ENCODE measurements at places on chromosomes 2 and 18.

DNA sequence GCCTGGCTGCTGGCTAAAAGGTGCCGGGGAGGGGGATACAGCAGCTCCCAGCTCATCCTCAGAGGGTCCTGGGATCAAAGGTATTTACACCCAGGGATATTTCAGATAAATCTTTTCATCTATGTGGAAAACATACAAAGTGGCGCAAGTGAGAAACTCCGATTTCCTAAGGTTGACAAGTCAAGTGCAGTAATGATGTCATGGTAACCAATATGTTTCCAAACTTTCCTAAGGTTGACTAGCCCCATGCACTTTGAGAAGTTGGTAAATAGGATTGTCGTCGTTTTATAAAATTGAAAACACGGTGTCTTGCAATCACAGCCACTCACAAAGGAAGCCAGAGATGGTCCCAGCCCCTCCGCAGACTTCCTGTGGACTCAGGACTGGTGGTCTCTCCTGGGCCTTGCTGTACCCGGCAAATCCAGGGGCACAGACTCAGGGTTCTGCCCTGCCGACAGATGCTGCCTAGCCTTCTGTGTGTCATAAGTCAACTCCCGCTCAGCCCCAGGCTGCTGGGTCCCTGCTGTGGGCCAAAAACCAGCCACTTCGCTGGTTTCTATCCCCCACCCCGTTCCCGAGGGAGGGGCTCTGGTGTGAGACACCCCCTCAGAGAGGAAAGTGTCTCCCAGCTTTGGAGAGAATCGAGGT is 111.2 kb upstream of the PPP1CB start:
- DNase-seq, result no peak

DNA sequence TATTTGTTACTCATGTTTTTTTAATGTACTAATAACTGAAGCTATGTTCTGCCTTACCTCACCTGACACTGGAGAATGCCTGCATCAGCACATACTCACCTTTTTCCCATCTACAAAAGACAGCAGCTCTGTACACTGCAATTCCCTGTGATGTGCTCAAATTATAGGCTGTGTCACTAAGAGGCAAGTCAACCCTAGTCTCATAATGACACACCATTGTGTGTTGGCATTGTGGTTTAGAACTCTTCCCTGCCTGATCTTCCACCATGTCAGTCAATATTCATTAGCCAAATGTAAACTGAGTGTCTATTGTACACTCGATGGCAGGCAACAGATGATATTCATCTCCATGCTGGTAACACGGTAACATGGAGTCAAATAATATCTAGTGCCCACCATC is 332.1 kb upstream of the TCF4 start:
- DNase-seq, result no peak

- no peak for DNase-seq
These were observed 34.7 kb downstream of the SPOPL start for GRCh38 chr2:138536302-138536701.

DNA sequence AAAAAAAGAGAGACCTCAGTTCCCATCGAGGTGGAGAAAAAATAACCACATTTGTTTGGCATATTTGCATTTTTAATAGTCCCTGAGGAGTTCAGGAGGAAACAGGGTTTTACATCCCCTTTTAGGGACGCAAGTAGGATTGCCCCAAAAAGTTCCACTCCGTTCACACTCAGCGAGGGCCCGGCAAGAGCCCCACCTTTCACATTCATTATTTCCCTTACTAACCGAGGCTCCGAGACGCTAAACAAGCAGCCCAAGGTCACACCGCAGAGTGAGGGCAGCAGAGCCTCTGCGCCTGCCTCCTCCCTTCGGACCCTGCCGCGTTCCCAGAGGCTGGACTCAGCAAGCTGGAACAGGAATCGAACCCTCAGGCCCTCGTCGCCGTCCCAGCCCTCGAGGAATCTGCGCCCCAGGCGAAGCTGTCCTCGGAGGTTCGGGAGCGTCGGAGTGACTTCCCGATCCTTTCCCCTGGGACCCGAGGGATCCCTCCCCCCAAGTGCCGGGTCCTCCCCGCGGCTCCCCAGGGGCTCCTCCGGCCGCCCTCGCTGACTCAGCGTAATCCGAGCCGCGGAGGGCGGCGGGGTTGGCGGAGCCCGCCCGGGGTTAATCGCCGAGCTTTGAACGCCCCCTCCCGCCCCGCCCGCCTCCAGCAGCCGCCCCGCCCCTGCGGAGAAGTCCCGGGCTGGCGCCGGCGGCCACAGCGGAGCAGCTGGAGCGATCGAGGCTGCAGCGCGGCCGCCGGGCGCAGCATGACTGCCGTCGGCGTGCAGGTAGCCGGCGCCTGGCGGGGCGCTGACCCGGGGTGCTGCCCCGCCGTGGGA is at the start of gene TMEM37:
TMEM37 (plus strand) TSS at position 700 of the 821 bp plus-strand sequence; CDS start at position 750, 50 bp downstream.
- no peak for DNase-seq

- no peak for DNase-seq
These were observed 505.9 kb downstream of the EIPR1 start for GRCh38 chr2:2871480-2872308.

DNA sequence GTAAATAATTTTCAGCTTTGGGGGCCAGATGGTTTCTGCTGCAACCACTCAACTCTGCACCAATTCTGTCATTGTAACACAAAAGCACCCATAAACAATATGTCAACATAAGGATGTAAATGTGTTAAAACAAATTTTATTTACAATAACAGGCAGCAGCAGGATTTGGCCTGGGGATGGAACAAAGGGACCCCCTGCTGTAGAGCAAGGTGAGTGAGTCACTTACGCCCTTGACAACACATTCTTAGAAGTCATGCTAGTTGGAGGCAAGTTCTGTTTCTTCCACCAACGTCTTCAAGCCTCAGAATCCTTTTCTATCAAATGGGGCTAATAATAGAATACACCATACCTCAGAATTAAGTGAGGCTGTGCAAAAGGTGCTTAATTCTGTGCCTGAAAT is 610.2 kb upstream of the SYT4 start:
- DNase-seq, result no peak

- DNase-seq, result no peak
These were observed 476.3 kb upstream of the VWC2L start for GRCh38 chr2:213934560-213934959.

- no peak for DNase-seq
These were observed 260.4 kb downstream of the LPIN1 start for GRCh38 chr2:12006850-12007249.

- no peak for DNase-seq
These were observed 49.6 kb upstream of the KLF7 start for GRCh38 chr2:207215308-207215707.

GRCh38 chr2:120579916-120580685 is 155.6 kb upstream of the GLI2 start:
- DNase-seq, result no peak

- DNase-seq, result no peak
These were observed 103.6 kb downstream of the KYNU start for GRCh38 chr2:142981069-142981378.

DNA sequence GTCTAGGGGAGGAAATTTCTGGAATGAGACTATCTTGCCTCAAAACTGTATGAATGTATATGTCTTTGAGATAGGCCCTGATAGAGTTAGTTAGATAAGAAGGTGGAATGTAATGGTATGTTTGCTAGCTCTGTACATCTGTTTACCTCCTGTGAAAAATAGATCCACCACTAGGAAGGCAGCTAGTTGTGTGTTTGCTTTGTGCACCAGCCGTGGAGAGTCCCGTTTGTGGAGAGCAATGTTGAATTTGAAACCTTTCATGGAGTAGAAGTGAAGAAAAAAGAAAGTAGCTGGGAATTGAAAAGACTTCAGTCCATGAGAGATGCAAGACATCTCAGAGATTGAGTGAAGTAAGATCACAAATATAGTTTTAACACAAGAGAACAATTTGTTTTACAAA is 25.4 kb downstream of the ASXL3 start:
- DNase-seq, result no peak

GRCh38 chr2:191912764-191913163 is 65.9 kb upstream of the CAVIN2 start:
- DNase-seq, result no peak

DNA sequence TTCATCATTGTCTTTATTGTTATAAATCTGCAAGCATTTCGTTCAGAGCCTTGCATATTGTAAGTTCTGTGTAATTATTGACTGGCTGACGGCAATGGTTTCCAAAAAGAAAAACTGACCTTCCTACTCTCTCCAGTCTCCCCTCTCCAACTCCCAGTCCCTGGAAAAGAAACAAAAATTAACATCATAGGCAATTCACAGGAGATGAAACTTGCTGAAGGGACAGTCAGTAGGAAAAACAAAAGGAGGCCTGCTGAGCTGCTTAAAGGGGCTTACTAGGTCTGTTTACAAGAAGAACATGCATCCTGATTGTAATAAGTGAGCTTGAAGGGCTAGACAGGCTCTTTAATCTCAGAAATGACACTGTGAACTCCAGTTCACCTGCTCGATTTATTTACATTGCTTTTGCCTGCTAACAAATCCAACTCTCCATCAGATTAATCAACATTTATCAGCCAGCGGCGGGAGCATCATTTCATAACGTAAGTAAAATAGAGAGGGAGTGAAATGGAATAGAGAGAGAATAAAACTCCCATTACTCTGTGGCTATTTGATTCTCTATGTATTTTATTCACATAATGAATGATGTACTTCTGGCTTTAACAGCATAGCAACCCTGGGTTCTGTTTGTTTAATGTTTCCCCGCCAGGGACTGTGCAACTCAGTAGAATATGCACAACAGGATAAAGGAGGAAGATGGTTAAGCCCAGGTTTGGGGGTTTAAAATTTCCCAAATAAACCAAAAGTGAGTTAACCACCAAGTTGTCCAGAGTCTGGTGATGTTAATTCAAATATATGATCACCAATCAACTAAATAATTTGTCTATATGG is 256.7 kb upstream of the SETBP1 start:
- DNase-seq, result no peak

DNA sequence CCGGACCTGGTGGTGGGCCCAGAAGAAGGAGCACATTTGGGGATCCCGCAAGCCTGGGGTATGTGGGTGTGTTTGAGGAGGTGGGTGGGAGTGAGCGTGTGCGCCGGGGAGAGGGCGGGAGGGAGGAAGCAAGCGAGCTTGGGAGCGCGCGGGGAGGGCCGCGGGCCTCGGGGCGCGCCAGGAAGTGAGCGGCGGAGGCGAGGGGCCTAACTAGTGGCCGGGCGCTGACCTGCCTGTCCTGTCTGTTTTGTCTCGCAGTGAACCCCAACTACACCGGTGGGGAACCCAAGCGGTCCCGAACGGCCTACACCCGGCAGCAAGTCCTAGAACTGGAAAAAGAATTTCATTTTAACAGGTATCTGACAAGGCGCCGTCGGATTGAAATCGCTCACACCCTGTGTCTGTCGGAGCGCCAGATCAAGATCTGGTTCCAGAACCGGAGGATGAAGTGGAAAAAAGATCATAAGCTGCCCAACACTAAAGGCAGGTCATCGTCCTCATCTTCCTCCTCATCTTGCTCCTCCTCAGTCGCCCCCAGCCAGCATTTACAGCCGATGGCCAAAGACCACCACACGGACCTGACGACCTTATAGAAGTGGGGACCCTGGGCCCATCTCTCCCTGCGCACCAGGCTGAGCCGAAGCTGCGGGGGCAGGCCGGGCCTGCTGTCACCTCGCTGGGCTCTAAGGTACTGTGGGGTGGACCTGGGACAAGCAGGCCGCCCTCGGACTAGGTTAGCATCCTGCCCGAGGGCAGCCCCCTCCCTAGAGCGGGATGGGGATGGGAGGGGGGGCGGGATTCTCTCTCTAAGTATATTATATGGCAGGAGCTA is 1.2 kb downstream of the HOXD4 start:
- DNase-seq, result no peak

- no peak for DNase-seq
These were observed 93.4 kb downstream of the PARD3B start for GRCh38 chr2:204638471-204639194.

DNA sequence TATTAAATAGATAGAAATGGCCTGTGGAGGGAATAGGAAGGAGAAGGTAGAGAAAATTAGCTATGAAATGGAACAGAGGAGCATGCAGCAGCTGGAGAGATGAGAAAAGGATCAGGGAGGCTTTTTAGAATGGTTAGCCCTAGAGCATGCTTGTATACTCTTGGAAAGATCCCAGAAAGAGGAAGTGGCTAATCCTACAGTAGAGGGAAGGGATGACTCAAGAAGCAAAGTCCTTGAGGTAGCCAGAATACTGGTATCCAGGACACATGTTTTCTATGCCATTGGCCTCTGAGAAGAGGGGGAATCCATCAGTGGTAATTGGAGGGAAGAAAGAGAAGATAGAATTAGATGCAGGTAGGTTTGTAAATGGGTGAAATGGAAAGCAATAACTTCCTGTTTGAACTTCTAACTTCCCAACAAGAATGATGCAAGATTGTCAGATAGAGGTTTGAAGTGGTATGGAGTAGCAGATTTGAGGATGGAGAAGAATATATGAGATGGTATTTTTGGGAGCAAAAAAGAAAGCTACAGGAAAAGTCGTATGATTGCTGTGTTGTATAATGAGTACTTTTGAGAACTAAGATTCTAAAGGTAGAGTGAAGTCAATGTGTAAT is 17.1 kb upstream of the OSBPL6 start:
- no peak for DNase-seq

GRCh38 chr2:196333397-196333796 is 162.0 kb upstream of the STK17B start:
- DNase-seq, result no peak

GRCh38 chr2:120720231-120720630 is 15.4 kb upstream of the GLI2 start:
- DNase-seq, result no peak

DNA sequence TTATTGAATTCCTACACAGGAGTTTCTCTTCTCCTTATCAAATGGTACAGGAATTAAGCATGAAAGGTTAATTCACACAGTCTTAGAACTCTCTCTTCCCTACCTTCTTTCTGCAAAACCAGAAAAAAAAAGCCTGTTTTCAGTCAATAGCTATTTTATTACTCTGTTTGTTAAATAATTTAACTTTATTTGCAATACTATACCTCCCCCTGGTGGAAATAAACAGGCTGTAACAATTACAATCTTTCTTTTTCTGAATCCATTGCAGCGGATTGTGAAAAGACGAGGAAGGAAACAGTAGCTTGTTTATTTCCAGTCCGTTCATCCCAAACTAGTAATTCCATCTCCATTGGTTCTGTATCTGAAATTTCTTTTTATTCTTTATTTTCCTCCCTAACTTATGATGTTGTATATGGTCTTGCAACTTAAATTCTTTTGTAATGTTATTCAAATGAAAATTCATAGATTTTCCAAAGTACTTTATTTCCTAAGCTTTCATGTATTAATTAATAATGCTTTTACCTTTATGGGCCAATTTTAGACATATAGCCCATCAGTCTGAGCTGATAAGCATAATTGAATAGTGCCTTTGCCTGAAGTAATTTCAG is 165.2 kb downstream of the SH3BP4 start:
- DNase-seq, result no peak

- no peak for DNase-seq
These were observed 30.6 kb downstream of the C18orf63 start for GRCh38 chr18:74346206-74346605.
